ENCODE measurements at places on chromosomes 3 and 15. TPM values are rescaled to one million over a fixed set of nuclear protein-coding genes. Genes with fewer than 3 reads are reported as not detected.
A peak's percentile ranks its signal among the peaks of the same experiment; 100 is the strongest.

DNA sequence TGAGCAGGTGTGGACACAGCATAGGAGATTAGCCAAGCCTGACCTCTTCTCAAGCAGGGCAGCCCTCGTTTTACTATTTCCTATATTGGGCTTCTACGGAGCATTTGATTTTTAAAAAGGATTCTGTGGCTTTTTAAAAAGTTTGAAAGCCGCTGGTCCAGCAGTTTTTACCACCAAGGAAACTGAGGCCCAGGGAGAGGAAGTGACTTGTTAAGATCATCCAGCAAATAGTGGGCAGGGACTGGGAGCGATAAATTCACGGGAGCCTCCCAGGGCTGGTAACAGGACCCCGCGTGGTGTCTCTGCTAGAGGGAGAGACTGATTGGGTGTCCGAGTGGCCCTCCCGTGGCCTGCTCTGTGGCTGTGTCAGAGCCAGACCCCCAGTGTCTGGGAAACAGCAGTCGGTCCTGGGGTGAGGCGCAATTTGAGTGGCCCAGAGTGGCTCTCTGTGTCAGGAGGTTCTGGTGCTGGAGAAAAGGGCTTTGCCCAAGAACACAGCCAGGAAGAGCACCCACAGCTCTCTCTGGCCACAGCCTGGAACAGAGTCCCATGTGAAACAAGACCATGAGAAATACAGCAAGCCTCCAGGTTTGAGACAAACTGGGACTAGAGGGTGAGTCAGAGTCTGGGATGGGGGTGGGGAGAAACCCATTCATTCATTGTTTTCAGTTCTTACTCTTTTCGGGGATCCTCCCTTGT, 4.2 kb downstream of the FURIN start:
- no peaks in the 10 kb centered on the region for H3K27me3 ChIP-seq
- peaks cover 67% of the 10 kb centered on the region for H3K4me1 ChIP-seq
- peak overlapping the region; percentile 93 for H3K4me3 ChIP-seq
- H3K36me3 ChIP-seq, result peaks cover 22% of the 10 kb centered on the region

DNA sequence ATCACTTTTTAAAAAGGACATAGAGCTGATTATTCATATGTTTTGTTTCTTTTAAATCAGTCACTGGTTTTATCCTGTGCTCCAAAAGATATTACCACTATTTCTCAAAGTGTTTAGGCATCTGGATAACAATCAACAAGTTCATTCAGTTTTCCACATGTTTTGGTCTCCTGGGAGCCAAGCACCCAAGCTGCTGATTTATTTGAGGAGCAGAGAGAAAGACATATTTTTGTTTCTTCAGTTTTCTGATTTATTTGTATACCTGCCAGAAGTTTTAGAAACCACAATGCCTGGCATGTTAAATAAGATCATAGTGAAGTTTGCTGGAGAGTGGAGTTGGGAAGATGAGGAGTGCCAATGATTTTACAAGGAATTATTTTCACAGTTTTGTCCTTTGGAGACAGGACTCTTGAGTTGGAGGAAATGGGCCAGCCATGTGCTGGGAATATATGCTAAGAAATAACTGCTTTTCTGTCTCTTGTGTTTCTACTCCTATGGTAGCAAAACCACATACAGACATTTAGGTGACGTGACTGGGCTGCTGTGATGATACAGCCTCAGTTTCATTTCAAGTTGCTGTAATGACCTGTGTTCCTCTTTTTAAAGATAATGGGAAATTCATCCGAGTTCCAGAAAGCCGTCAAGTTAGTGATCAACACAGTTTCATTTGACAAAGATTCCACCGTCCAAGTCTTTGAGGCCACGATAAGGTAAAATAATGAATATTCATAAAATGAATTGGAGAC, 11.7 kb downstream of the EDEM1 start:
- H3K27me3 ChIP-seq, result no peaks in the 10 kb centered on the region
- peaks cover 34% of the 10 kb centered on the region for H3K4me1 ChIP-seq
- no peak overlapping the region for H3K27ac ChIP-seq
- H3K36me3 ChIP-seq, result peaks cover 58% of the 10 kb centered on the region
- H3K4me3 ChIP-seq, result no peak overlapping the region

GRCh38 chr15:66515901-66516322, 10.8 kb downstream of the ZWILCH start:
- DNase-seq, result no peak
- no peaks in the 10 kb centered on the region for H3K4me1 ChIP-seq
- peaks cover 24% of the 10 kb centered on the region for H3K36me3 ChIP-seq
- H3K27me3 ChIP-seq, result no peaks in the 10 kb centered on the region

DNA sequence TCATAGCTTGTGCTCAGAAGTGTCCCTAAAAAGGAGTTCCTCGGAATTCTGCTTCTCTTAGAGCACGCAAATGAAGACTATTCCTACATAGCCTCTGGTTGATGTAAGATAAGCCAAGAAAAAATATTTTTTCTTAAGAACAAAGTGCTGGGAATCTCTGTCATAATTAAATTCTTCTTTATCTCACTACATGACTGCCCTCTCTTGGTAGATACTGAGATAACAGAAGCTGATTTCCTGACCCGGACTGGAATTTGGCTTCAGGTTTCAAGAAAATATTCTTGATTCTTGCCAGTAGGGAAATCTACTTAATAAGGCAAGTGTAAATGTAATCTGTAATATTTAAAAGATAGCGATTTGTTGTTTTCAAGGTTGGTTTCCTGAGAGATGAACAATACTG, 31.3 kb upstream of the SETMAR start:
- DNase-seq, result no peak
- no peaks in the 10 kb centered on the region for H3K27me3 ChIP-seq
- no peaks in the 10 kb centered on the region for H3K36me3 ChIP-seq
- no peaks in the 10 kb centered on the region for H3K4me1 ChIP-seq

GRCh38 chr3:81452418-81452817, 309.0 kb downstream of the GBE1 start:
- no peak for DNase-seq
- no peak overlapping the region for H3K4me3 ChIP-seq
- H3K36me3 ChIP-seq, result no peaks in the 10 kb centered on the region

GRCh38 chr3:193796089-193796488, 203.1 kb downstream of the OPA1 start:
- H3K27me3 ChIP-seq, result peaks cover 44% of the 10 kb centered on the region
- no peak overlapping the region for H3K4me3 ChIP-seq
- no peak overlapping the region for H3K27ac ChIP-seq

GRCh38 chr3:29385046-29385830, 104.4 kb downstream of the RBMS3 start:
- no peak for DNase-seq
- no peaks in the 10 kb centered on the region for H3K27me3 ChIP-seq
- no peaks in the 10 kb centered on the region for H3K36me3 ChIP-seq
- H3K27ac ChIP-seq, result peak overlapping the region; percentile 60
- H3K4me3 ChIP-seq, result no peak overlapping the region
- H3K4me1 ChIP-seq, result peaks cover 45% of the 10 kb centered on the region

DNA sequence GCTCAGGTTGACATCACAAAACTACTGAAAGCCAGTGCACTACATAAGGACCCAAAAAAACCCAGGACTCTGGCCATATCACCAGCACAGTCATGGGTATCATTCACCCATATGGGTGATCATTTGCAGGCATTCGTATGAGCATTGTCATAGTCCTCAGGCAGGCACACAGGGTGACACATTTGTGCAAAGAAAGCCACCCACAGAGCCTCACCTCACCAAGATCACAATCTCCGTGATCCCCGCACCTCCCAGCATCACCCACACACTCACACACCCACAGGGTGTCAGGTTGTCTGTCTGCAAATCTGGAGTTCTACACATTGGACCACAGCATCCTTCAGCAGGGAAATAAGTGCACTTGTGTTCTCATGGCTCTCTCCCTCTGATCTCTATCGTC, 166.0 kb upstream of the LPP start:
- H3K4me3 ChIP-seq, result no peak overlapping the region
- no peaks in the 10 kb centered on the region for H3K36me3 ChIP-seq
- peaks cover 21% of the 10 kb centered on the region for H3K4me1 ChIP-seq

DNA sequence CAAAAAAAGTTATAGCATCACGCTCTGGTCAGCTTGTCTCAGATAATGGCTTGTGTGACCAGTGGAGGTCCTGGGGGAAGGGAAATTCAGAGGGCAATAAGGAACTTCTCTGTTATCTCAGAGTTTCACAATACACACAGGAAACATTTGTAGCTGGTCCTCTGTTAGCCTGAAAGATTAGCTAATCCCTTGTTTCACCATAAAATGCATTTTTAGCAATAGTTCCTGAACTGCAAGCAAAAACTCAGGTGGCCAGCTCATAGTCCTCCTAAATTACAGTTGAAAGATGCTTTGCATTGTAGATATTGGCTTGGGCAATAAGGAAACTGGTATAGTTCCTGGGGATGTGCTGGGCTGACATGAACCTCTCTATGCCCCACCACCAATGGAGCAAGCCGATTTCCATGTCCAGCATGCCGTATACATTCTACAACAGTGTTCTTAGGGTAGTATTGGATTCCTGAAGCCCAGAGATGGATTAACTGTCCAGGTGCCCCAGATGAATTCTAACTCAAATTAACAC, 141.5 kb upstream of the TBL1XR1 start:
- peaks cover 80% of the 10 kb centered on the region for H3K4me1 ChIP-seq
- no peaks in the 10 kb centered on the region for H3K27me3 ChIP-seq
- peak overlapping the region; percentile 87 for H3K27ac ChIP-seq
- H3K36me3 ChIP-seq, result no peaks in the 10 kb centered on the region
- H3K4me3 ChIP-seq, result no peak overlapping the region

DNA sequence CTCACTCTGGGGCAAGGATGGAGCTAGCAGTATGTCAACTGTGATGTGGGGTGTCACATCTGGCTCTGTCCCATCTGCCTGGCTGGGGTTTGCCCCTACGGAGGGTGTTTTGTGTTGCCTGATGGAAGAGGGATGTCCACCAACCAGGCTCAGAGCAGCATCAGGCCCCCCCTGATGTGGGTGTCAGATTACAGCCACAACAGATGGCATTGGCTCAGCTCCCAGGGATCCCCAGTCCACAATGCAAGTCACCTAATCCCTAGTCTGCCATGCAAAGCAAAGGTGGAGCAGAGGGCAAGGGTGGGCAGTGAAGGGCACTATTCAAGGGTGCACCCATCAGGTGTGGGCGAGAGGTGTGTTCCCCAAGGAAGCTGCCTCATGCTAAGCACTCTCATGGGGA, 48.9 kb upstream of the AMOTL2 start:
- H3K4me3 ChIP-seq, result no peak overlapping the region
- H3K4me1 ChIP-seq, result no peaks in the 10 kb centered on the region
- DNase-seq, result no peak
- no peak overlapping the region for H3K27ac ChIP-seq
- H3K27me3 ChIP-seq, result no peaks in the 10 kb centered on the region

GRCh38 chr3:177196008-177196455, 1.2 kb downstream of the TBL1XR1 start:
- H3K36me3 ChIP-seq, result no peaks in the 10 kb centered on the region
- H3K27me3 ChIP-seq, result no peaks in the 10 kb centered on the region
- no peak for DNase-seq
- peak overlapping the region; percentile 87 for H3K4me3 ChIP-seq
- H3K27ac ChIP-seq, result peak overlapping the region; percentile 98
- peaks cover 54% of the 10 kb centered on the region for H3K4me1 ChIP-seq

GRCh38 chr3:149145974-149146373, 16.5 kb downstream of the HPS3 start:
- no peak for DNase-seq
- peak overlapping the region; percentile 10 for H3K27ac ChIP-seq
- H3K4me3 ChIP-seq, result no peak overlapping the region
- no peaks in the 10 kb centered on the region for H3K4me1 ChIP-seq
- H3K36me3 ChIP-seq, result peaks cover 64% of the 10 kb centered on the region

GRCh38 chr3:196506687-196507086, 3.1 kb upstream of the RNF168 start:
- H3K27me3 ChIP-seq, result no peaks in the 10 kb centered on the region
- DNase-seq, result no peak
- H3K36me3 ChIP-seq, result peaks cover 22% of the 10 kb centered on the region
- peaks cover 23% of the 10 kb centered on the region for H3K4me1 ChIP-seq

Gene FBXO40
- total RNA-seq, result 245 TPM

Gene CPEB1
- 1.6 TPM for total RNA-seq

Gene CD200
- total RNA-seq, result 1.1 TPM

Gene MESP2
- total RNA-seq, result 0.27 TPM

Gene IQSEC1
- total RNA-seq, result 78.6 TPM

Gene RNU5B-1
- total RNA-seq, result 40.3 TPM

Gene TNFAIP8L3
- total RNA-seq, result 6.0 TPM
